ENCODE measurements at places on chromosomes 5 and 9. TPM values are rescaled to one million over a fixed set of nuclear protein-coding genes. Genes with fewer than 3 reads are reported as not detected.

GRCh38 chr5:9431151-9431495, 114.8 kb downstream of the SEMA5A start:
- no peak for DNase-seq

GRCh38 chr5:144144956-144145751, 25.3 kb downstream of the YIPF5 start:
- peak; percentile 28 for DNase-seq

DNA sequence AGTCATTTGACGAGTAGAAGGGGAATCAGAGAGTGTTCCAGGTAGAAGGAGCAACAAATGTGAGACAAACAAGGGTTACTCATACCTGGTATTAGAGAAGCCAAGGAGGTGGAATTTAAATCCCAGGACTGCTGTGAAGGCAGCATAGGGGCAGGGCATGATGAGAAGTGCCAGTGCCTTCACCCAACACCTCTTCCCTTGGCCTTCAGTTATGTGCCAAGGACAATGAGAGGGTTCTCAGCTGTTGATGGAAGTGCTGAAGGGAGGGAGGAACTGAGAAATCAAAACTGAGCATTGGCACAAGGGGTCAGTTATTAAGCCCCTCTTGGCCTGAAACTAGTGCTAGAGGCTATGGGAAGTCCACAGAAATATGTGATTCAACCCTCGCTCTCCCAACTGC, 50.3 kb downstream of the GARNL3 start:
- DNase-seq: no peak

DNA sequence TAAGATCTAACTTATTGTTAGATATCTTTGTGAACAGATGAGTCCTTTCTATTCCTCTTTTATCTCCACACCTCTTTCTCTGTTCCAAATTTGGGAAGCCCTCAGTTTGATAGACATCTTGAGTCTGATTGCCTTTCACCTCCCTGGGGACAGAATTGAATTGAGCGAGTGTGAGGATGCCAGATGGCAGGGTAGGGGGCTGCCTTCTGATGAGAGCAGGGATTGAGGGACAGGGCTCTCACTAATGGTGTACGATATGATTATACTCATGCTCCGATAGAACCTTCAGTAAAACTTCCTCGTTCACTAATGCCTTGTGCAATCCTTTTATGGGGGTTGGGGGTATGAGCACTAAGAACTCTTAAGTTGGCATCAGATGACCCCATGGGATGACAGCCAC, 172.1 kb upstream of the DAP start:
- DNase-seq: no peak

- no peak for DNase-seq
Measured at GRCh38 chr9:20309124-20309523, 313.2 kb downstream of the MLLT3 start.

DNA sequence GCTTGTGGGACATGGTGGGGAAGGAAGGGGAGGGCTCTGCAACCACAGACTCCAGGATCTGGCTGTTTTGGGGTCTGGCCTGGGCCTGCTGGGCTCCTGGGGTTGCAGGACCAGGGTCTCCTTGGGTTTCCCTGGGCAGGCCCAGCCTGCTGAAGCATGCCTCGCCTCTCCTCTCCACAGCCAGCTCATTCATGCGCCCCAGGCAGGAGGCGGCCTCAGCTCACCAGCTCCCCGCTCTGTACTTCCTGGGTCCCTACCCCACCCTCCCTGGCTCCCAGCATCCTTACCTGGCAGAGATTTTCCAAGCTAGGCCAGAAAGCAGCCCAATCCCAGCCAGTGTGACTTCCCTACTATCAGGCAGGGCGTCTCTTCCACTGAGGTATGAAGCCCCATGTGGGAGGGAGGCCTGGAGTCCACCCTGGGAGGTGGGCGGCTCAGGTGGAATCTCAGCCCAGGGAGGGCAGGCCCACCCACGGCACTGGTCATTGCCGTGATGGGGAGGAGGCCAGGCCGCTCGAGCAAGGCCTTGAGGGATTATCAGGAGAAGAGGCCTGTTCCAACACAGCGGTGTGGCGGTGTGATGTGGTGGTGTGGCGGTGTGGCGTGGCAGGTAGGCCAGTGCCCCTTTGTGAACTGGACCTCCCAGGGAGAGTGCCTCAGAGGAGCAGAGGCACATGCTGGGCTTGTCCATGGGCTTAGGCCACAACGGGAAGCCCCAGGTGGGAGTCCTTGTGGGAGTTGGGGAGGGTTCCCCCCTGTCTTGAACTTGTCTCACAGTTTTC, 103.4 kb downstream of the DAB2IP start:
- no peak for DNase-seq

- DNase-seq: no peak
Measured at GRCh38 chr5:122073864-122074263, 4.2 kb downstream of the LOX start.

DNA sequence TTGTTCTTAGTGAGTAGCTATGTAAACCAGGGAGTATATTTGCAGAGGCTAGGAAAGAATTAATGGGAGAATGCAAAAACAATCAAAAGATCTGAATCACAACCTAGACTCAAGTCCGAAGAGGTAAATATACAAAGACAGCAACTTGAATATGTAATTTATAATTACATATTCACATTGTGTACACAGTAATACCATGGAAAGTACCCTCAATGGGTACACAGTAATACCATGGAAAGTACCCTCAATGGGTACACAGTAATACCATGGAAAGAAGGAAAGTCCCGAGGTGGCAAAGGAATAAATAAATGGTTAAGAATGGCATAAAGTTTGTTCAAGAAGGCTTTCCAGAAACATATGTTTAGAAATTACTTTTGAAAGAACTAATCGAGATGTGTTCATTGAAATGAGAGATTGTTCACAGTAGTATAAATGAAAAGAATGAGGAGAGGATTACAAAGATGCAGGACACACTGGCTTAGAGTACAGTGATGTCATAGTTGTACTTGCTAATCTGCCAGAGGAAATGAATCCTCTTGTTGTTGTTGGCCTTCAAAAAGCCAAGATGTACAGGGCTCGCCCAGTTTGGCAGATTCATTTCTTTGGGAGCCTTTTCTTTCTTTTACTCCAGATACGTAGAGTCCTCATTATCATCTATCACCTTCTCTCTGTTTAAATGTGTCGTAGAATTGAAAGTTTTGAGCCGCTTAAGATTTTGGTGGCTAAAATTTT, 116.0 kb downstream of the UNC13B start:
- no peak for DNase-seq

DNA sequence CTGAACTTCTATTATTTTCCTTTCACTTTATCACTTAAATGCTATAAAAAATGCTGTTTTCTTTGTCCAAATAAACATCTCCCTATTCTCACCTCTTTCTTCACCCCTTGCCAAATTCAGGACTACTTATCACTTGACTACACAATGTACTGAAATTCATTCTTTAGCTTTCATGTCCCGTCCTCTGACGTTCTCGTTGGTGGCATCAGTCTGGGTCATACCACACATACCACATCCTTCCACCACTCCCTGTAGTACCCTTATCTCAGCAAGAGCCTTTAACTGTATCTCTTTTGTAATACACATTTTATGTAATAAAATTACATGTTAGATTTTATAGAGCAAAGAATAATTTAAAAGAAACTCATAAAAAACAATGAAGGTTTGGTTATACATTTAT, 231.1 kb upstream of the PAPPA start:
- no peak for DNase-seq

- no peak for DNase-seq
Measured at GRCh38 chr9:33221568-33221884, 18.4 kb upstream of the SPINK4 start.

GRCh38 chr5:54717459-54717858, 199.9 kb downstream of the SNX18 start:
- no peak for DNase-seq

DNA sequence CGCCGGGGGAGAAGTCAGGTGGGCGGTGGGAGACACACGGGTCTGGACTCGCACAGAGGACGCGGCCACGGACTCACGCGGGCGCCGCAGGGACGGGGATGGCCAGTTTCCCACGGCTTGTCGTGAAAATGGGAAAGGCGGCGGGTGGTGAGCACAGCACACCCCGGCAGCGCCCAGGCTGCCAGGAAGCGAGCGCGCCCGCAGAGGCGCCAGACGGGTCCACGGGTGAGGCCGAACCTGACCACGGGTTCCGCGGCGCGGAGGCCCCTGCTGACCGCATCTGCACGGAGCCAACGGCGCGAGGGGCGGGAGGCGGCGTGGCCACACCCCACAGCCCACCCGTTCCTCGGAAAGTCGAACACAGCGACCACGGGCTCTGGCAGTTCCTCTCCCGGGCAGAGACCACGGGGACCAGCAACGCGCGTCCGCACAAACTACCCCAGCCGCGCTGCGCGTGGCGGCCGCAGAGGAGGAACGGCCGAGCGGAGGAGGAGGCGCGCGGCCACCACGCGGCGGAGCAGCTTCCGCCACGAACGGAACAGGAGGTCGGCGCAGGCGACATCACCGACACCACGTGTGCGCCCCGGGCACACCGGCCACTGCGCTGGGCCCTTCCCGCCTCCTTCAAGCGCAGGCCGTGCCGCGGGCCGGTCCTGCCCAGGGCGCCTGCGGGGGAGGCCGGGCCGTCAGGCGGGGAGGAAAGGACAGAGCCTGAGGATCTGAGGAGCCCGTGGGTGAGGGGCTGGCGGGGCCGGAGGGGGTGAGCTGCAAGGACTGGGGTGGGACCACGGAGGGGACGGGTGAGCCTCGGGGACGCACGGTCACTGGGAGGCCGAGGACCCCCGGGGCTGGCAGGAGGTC, 5.6 kb downstream of the EXD3 start:
- DNase-seq: no peak

DNA sequence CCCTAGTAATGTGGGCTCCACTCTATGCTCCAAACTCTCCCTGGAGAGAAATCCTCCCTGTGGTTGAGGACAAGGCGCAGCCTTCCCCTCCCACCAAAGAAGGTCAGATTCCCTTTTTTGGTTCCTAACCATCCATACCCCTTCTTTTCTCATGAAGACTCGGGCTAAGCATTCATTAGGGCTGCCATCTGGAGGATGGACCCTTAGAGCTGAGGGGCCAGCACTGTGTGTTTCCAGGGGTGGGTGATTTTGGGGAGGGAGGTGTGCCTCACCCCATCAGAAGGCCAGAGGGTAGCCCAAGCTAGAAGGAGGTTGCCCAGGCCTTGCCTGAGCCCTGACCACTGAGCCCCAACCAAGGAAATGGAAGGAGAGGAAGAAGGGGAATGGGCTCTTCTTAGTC, 36.8 kb downstream of the TGFBI start:
- no peak for DNase-seq

- no peak for DNase-seq
Measured at GRCh38 chr5:59640411-59640810, 253.1 kb downstream of the PDE4D start.

The SLC28A3 gene
- polyA plus RNA-seq: 0.05 TPM

The RGS7BP gene
- 7.8 TPM for polyA plus RNA-seq

The APBA1 gene
- polyA plus RNA-seq: 16.6 TPM

The GDA gene
- 0.34 TPM for polyA plus RNA-seq

The SLC6A3 gene
- polyA plus RNA-seq: 0.21 TPM

The TRIM36 gene
- 2.3 TPM for polyA plus RNA-seq

The C9orf50 gene
- 0.78 TPM for polyA plus RNA-seq

Data from renal pelvis (tissue), 12 donors.